ENCODE measurements at places on chromosomes 11 and 22.
A peak's percentile ranks its signal among the peaks of the same experiment; 100 is the strongest.

DNA sequence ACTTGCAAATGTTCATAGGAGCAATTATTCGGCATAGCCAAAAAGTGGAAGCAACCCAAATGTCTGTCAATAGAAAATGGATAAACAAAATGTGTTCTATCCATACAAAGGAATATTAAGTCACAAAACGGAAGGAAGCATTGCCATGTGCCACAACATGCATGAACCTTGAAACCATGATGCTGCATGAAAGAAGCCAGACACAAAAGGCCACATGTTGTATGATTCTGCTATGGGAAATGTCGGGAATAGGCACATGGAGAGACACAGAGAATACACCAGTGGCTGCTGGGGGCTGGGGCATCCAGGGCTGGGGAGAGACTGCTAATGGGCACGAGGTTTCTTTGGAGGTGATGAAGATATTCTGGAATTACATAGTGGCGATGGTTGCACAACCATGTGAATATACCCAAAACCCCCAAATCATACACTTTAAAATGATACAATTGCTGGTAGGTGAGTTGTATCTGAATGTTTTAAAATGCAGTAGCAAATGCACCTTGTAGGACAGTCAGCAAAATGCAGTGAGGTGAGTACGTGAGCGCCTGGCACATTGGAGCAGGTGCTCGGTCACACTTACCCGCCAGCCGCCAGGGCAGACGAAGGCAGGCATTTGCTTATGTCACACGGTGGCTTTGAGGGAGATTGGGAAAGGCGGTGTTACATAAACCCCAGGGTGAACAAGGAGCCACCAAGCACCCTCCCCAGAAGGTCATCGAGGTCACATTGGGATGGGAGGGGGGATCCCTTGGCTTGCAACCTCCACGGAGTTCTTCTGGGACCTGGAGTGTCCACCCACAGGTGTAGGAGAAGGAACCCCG, 6.3 kb upstream of the OSM start:
- DNase-seq, result no peak

GRCh38 chr11:62237499-62237898, 4.5 kb upstream of the SCGB1D2 start:
- no peak for DNase-seq

DNA sequence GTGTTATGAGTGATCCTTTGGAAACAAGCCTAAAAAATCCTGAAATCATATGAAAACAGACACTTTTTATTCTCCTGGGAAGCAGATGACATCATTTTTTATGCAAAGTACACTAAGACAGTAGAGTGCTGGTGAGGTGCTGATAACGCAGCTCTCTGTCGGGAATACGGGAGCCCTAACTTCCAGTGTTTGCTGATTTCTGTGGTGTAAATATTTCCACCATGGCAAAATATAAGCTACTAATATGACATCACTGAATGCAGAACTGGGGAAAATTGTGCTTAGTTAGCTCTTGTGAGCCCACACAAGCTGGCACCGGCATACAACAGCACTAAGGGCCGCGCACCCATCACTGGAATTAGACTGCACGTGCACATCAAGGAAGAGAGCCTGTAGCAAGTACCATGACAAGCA, 82.6 kb downstream of the FAM76B start:
- DNase-seq, result no peak

DNA sequence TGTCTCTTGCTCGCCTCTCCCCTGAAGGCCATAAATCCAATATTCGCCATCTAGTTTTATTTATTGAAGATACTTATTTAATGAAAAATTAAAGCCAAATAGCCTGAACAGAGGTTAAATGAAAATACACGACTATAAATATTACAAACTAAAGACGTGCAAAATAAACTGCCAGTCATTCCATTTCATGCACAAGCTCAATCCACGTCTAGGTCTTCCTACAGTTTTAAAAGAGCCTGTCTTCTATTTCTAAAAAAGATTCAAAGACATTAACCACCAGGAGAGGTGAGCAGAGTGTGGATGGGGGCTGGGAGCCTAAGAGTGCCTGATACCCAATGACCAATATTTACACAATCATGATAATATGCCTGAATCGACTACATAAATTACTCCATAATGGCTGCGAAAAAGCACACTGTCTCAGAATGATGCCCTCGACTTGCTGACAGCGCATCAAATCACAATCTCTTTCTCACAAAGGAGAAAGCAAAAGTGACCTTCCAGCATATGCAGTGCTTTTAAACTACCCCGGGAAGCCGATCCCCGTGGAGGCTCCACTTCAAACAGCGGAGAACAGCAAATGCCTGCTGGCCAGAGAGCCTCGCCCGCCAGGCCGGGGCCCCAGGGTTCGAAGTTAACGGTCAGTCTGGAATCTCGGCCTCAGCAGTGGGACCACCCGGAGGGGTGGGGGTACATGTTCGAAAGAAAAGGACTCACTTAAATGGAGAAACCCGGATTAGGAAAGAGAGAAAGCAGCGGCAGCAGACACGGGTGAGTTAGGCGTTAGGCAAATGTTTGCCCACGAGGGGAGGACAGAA, 1.7 kb downstream of the FCHSD2 start:
- DNase-seq, result peak; percentile 2

GRCh38 chr11:46676436-46677158, 23.8 kb downstream of the ARHGAP1 start:
- no peak for DNase-seq
